ENCODE measurements at places on chromosomes 11 and 22.

DNA sequence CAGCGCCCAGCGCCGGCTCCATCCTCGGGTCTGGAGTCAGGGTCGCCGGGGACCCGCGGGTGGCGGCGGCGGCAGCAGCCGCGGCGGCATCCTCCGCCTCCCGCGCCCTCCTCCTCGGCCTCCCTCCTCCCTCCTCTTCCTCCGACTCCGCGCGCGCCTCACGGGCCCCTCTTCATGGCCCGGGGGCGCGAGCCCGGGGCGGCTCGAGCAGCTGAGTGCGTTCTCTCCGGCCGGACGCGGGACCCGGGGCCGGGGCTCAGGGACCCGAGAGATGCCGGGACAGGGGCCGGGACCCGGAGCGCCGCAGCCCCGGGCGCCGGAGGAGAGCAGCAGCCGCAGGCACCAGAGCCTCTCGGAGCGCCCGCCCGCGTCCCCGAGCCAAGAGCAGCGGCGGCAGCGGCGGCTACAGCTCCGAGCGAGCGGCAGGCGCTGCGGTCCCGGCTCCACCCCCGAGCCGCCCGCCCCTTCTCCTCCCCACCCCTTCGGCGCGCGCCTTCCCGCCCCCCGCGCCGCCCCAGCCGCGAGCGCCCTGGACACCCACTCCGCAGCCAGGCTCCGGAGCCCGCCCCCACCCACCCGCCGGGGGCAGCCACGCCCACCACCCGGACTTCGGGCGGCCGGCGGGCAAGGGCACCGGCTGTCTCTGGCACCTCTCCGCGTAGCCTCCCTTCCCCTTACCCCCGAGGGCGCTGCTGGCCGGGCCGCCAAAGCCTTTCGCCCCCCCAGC lies at the start of gene CHST1:
CHST1 (minus strand) TSS at position 417 of the 727 bp plus-strand sequence. CDS start 14,699 bp downstream, outside the sequence.
- no peak for DNase-seq

GRCh38 chr22:29224121-29224858 lies 18.6 kb downstream of the EMID1 start:
- no peak for DNase-seq

DNA sequence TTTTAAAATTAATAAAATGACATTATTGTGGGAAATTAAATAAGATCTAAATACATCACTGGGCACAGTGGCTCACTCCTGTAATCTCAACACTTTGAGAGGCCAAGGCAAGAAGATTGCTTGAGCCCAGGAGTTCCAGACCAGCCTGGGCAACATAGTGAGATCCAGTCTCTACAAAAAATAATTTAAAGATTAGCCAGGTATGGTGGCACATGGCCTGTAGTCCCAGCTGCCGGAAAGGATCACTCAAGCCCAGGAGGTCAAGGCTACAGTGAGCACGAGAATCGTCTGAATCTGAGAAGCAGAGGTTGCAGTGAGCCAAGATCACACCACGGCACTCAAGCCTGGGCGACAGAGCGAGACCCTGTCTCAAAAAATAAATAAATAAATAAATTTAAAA lies 15.9 kb upstream of the CARD10 start:
- no peak for DNase-seq

- DNase-seq, result no peak
These were observed 3.9 kb upstream of the PRG2 start for GRCh38 chr11:57394203-57394965.

DNA sequence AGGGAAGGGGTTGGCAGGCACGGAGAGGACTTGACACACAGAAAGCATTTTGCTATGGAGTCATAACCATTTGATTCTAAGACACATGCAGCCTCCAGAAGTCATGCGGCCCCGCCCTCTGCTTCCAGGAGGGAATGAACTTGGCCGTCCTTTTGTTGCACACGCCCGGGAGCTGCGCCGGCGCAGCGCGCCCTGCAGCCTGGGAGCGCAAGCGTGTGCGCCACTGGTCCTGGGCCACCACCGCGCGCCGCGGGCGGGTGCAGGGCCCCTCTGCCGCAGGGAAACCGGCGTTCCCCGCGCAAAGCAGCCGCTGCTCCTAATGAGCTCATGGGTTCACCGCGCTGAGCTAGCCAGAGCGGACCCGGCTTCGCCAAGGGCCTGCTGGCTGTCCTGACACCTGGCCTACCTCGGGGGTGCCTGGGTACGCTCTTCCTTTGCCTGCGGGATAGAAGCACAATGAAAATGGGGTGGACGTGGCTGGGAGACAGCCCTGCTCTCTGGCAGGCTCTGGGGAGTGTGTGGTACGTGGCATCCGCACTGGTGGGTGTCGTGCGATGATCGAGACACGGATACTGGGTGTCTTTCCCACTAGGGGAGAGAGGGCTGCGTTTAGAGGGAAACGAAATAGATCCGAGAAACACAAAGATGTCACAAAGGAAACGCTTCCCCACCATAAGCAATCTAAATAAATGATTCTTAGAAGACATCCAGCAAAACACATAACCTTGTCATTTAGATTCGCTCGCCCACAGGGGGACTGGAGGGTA lies 669 bp downstream of the MICAL3 start:
- peak; percentile 31 for DNase-seq

GRCh38 chr11:116579857-116580727 lies 192.7 kb downstream of the BUD13 start:
- no peak for DNase-seq

Data from activated CD4-positive, CD25-positive, alpha-beta regulatory T cell treated with anti-CD3 and anti-CD28 coated beads, Interleukin-2, amount 50 U/mL, for 72 hours (primary cell).